ENCODE measurements at places on chromosomes 4 and X. TPM values are rescaled to one million over a fixed set of nuclear protein-coding genes. Genes with fewer than 3 reads are reported as not detected.

QRFPR gene
- polyA plus RNA-seq: not detected

MAP3K15 gene
- polyA plus RNA-seq: 7.1 TPM

SUPT20HL1 gene
- polyA plus RNA-seq: not detected

CPE gene
- 547 TPM for polyA plus RNA-seq

SLC34A2 gene
- 3.9 TPM for polyA plus RNA-seq

TMSB15A gene
- polyA plus RNA-seq: 2.0 TPM

DOK7 gene
- 5.8 TPM for polyA plus RNA-seq

GRSF1 gene
- polyA plus RNA-seq: 41.8 TPM

TMEM271 gene
- polyA plus RNA-seq: 0.23 TPM

TMPRSS11D gene
- polyA plus RNA-seq: not detected

METAP1 gene
- 11.4 TPM for polyA plus RNA-seq

PNMA3 gene
- polyA plus RNA-seq: 0.34 TPM

HSFX4 gene
- polyA plus RNA-seq: not detected

PAGE4 gene
- not detected for polyA plus RNA-seq

IL2RG gene
- polyA plus RNA-seq: 1.1 TPM

PGAM4 gene
- polyA plus RNA-seq: not detected

FAM13A gene
- 16.3 TPM for polyA plus RNA-seq

MTNR1A gene
- 0.27 TPM for polyA plus RNA-seq

TEX13C gene
- polyA plus RNA-seq: not detected

GPR82 gene
- polyA plus RNA-seq: 0.12 TPM

STPG2 gene
- polyA plus RNA-seq: 0.12 TPM

FOXR2 gene
- polyA plus RNA-seq: not detected

ZCCHC13 gene
- polyA plus RNA-seq: not detected

LARP1B gene
- polyA plus RNA-seq: 20.9 TPM

ZGRF1 gene
- 2.1 TPM for polyA plus RNA-seq

ADGRG4 gene
- 0.02 TPM for polyA plus RNA-seq

HOPX gene
- polyA plus RNA-seq: 6.0 TPM

CYTL1 gene
- 0.23 TPM for polyA plus RNA-seq

ANKRD17 gene
- polyA plus RNA-seq: 13.5 TPM

CT47A1 gene
- not detected for polyA plus RNA-seq

TEX13D gene
- polyA plus RNA-seq: not detected

NDP gene
- not detected for polyA plus RNA-seq

NEIL3 gene
- polyA plus RNA-seq: not detected

BGN gene
- 24.5 TPM for polyA plus RNA-seq

MAGEB1 gene
- not detected for polyA plus RNA-seq

PPARGC1A gene
- 3.2 TPM for polyA plus RNA-seq

TMEM175 gene
- polyA plus RNA-seq: 96.6 TPM

FGF16 gene
- not detected for polyA plus RNA-seq

ZNF732 gene
- polyA plus RNA-seq: 0.08 TPM

UGT2B17 gene
- 0.49 TPM for polyA plus RNA-seq

ETDB gene
- polyA plus RNA-seq: not detected

ADH7 gene
- 0.07 TPM for polyA plus RNA-seq

IGFBP7 gene
- 186 TPM for polyA plus RNA-seq

CT45A5 gene
- not detected for polyA plus RNA-seq

MTMR8 gene
- 0.99 TPM for polyA plus RNA-seq

PNMA5 gene
- polyA plus RNA-seq: not detected

SASH3 gene
- 1.0 TPM for polyA plus RNA-seq

INTU gene
- polyA plus RNA-seq: 3.2 TPM

GUCY1A1 gene
- polyA plus RNA-seq: 4.2 TPM

GATA1 gene
- not detected for polyA plus RNA-seq

ITM2A gene
- 3.9 TPM for polyA plus RNA-seq

CABS1 gene
- not detected for polyA plus RNA-seq

KIT gene
- 0.23 TPM for polyA plus RNA-seq

STBD1 gene
- 5.0 TPM for polyA plus RNA-seq

SCFD2 gene
- polyA plus RNA-seq: 4.6 TPM

ZDHHC15 gene
- 0.96 TPM for polyA plus RNA-seq

CBLL2 gene
- polyA plus RNA-seq: not detected

CXCL13 gene
- polyA plus RNA-seq: 0.47 TPM

KLHL34 gene
- 0.02 TPM for polyA plus RNA-seq
